ENCODE measurements at places on chromosomes 6 and 20. TPM values are rescaled to one million over a fixed set of nuclear protein-coding genes. Genes with fewer than 3 reads are reported as not detected.

Gene KCNB1
- total RNA-seq, result 0.33 TPM

Gene MEI4
- 0.05 TPM for total RNA-seq

Gene GSTA2
- total RNA-seq, result not detected

Gene ZC3H12D
- total RNA-seq, result 0.95 TPM

Gene SLC17A9
- total RNA-seq, result 7.3 TPM

Gene HSD17B8
- 10.4 TPM for total RNA-seq

Gene SMLR1
- not detected for total RNA-seq

Gene OLIG3
- not detected for total RNA-seq

Gene BPIFB4
- not detected for total RNA-seq

Gene C6orf118
- total RNA-seq, result 28.6 TPM

Gene PI3
- not detected for total RNA-seq

Gene CYP39A1
- total RNA-seq, result 10.9 TPM

Gene HMGCLL1
- total RNA-seq, result 0.12 TPM

Gene OSER1
- total RNA-seq, result 31.8 TPM

Gene HAO1
- not detected for total RNA-seq

Gene LGSN
- total RNA-seq, result not detected

Gene TNF
- not detected for total RNA-seq

Gene PCSK2
- 3.9 TPM for total RNA-seq

Gene PRND
- total RNA-seq, result 0.10 TPM

Gene FIG4
- 7.6 TPM for total RNA-seq

Gene EDN3
- not detected for total RNA-seq

Gene LTB
- not detected for total RNA-seq

Gene NT5E
- 67.2 TPM for total RNA-seq

Gene ISM1
- 0.80 TPM for total RNA-seq

Gene HNF4A
- total RNA-seq, result 0.25 TPM

Gene ZSCAN16
- 3.7 TPM for total RNA-seq

Gene VSX1
- total RNA-seq, result 0.13 TPM

Gene OPN5
- total RNA-seq, result not detected

Gene ASXL1
- 52.6 TPM for total RNA-seq

Gene KHDC1L
- not detected for total RNA-seq

Data from ovary (tissue), 10 donors.